NCI-H2107 (cell line): ENCODE measurements at places on chromosomes 2 and 18.

DNA sequence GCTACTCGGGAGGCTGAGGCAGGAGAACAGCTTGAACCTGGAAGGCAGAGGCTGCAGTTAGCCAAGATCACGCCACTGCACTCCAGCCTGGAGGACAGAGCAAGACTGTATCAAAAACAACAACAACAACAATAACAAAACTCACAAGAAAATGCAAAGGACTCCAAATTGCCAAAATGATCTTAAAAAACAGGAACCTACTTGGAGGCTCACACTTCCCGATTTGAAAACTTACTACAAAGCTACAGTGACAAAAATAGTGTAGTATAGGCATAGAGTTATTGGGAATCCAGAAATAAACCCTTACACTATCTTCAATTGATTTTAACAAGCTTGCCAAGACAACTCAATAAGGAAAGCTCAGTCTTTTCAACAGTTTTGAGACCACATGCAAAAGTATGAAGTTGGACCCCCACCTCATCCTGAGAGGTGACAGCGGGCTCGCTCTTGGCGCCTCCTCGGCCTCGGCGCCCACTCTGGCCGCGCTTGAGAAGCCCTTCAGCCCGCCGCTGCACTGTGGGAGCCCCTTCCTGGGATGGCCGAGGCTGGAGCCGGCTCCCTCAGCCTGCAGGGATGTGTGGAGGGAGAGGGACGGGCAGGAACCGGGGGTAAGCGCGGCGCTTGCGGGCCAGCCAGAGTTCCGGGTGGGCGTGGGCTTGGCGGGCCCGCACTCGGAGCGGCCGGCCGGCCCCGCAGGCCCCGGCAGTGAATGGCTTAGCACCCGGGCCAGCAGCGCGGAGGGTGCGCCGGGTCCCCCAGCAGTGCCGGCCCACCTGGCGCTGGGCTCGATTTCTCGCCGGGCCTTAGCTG is 18.3 kb upstream of the ACVR2A start:
- no peak for DNase-seq

DNA sequence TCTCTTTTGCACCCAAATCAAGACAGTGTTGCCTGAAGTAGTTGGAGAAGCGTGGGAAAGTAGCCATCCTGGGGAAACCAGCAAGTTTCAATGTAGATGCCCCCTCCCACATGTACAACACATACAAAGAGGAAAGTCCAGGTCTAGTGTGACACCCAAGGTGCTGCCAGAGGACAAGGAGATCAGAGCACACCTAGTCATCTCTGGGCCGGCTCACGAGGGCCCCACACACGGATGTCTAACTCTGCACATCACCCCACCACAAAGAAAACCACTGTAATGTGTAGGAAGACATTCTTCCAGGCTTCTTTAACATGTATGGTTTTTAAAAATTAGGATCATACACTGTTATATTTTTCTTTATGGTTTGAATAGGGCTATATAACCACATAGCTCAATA is 21.6 kb downstream of the PARD6G start:
- DNase-seq = no peak

- no peak for DNase-seq
These were observed 504.4 kb downstream of the RIT2 start for GRCh38 chr18:42611134-42611533.

GRCh38 chr18:5464251-5464650 is 79.5 kb downstream of the EPB41L3 start:
- DNase-seq = no peak

GRCh38 chr18:27413495-27414401 is 228.6 kb upstream of the CHST9 start:
- no peak for DNase-seq

GRCh38 chr2:79428745-79429144 is 84.1 kb upstream of the CTNNA2 start:
- no peak for DNase-seq

- DNase-seq = peak; percentile 11
These were observed 43.2 kb upstream of the NOSTRIN start for GRCh38 chr2:168758970-168759820.

- no peak for DNase-seq
These were observed 52.7 kb upstream of the SCYGR2 start for GRCh38 chr2:227545990-227546389.

DNA sequence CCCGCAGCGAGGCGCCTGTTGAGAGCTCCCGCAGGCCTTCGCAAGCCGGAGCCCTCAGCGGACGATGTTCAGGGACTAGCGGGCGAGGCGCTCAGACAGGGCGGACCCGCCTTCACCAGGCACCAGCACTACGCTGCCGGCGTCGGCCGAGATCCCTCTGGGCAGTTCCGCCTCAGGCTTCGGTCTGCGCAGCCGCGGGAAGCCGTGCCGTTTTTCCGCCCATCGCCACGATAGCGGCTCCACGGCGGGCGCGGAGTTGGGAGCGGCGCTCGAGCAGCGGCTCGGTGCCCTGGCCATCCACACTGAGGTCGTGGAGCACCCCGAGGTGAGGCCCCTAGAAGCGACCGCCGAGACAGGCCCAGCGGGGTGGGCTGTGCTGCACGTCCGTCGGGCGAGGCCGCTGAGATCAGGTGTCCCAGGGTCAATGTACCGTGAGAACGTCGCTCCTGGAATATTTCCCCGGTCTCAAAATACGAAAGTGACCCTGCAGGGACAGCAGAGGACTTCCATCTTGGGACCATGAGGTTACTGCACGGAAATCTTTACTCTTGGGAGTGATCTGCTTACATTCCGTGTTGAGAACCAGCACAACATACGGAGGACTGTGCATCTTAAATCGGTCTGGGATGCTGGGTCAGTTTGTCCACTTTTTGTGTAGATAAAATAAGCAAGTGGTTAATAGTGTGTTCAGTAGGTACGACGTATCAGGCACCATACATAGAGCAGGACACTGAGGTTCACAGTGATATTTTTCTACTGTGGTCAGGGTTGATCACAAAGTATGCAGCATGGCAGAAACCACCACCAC is 13.3 kb upstream of the MTIF2 start:
- peak; percentile 80 for DNase-seq

- no peak for DNase-seq
These were observed 252.1 kb upstream of the SLC14A2 start for GRCh38 chr18:45363196-45363595.

DNA sequence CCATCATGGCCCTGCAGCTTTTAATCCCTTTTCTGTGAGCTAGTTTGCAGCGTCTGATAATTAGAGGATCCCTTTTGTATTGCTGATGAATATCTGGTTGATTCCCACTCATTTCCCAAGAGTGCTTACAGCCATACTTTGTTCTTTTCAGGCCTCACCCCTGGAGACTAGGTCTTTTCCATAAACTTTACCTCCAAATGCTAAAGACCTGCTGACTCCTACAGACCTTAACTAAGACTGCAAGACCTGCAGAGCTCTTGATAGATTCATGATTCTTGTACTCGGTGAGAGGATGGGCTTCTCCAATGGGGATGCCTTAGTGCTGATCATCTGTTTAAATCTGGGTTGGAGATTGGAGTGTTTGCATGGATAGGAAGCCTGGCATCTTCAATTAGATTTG is 33.1 kb upstream of the DYNAP start:
- DNase-seq = no peak

DNA sequence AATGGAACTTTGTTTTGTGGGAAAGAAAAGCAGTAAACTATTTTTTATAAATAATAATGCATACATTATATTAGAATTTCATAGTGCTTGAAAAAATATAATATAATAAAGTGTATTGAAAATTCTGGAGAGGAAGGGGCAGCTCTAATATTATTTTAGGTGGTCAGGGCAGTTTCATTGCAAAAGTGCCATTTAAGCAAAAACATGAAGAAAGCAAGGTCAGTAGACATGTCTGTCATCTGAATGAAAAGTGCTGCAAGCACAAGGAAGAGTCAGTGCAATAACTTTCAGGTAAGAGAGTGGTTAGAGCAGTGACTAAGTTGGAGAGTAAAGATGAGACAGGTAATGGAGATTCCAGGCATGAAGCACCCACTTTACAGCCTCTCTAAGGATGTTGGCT is 435.6 kb upstream of the REG3G start:
- no peak for DNase-seq

DNA sequence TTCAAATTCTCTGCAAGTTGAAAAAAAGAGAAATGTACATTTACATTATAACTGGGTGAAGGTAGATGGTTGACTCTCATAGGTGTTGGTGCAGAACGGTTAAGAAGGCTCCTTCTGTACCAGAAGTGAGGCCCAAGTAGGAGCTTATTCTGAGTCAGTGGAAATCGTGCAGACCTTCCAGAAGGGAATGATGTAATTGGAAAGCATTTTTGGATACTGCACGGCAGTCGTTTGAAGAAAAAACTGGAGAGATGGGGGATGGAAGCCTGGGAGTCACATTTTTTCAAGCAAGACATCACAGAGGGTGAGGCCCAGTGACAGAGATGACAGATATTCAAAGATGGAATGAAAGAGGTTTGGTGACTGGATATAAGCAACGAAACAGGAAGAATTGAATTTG is 39.4 kb downstream of the HRH4 start:
- DNase-seq = no peak
